ENCODE measurements at places on chromosomes 2 and 18.
A peak's percentile ranks its signal among the peaks of the same experiment; 100 is the strongest.

DNA sequence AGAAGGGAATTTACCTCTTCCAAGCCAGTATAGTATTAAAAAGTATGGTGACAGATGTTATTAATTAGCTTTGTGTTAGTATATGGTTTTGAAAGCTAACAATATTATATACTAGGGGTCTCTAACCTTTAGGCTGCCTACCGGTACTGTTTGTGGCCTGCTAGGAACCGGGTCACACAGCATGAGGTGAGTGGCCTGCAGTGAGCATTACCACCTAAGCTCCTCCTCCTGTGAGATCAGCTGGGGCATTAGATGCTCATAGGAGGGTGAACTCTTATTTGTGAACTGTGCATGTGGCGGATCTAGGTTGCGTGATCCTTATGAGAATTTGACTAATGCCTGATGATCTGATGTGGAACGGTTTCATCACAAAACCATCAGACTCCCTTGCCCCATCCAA is 583.4 kb upstream of the CDH2 start:
- DNase-seq = no peak

- no peak for DNase-seq
Measured at GRCh38 chr2:192513575-192513974, 318.8 kb upstream of the TMEFF2 start.

DNA sequence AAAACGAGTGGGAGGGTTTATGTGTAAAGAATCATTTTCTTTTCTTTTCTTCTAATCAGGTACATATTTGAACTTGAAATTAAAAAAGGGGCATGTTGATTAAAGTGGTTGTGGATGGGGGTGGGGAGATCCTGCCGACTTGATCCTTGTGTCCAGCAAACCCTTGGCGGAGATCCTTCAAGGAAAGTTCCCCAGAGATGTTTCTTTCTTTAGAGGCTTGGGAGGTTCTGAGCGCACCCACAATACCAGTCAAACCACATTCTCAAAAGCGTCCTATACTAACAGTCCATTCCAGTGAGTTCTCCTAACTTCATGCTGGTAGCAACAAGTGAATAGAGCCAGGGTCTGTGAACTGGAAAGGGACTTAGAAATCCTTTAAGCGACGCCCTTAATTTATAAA is 49.2 kb downstream of the MYCN start:
- DNase-seq = no peak

- DNase-seq = no peak
Measured at GRCh38 chr2:44804406-44805265, 136.9 kb upstream of the SIX3 start.

- no peak for DNase-seq
Measured at GRCh38 chr2:102736110-102736409, 25.8 kb upstream of the TMEM182 start.

GRCh38 chr2:202135091-202135874 is 62.2 kb downstream of the KIAA2012 start:
- no peak for DNase-seq

DNA sequence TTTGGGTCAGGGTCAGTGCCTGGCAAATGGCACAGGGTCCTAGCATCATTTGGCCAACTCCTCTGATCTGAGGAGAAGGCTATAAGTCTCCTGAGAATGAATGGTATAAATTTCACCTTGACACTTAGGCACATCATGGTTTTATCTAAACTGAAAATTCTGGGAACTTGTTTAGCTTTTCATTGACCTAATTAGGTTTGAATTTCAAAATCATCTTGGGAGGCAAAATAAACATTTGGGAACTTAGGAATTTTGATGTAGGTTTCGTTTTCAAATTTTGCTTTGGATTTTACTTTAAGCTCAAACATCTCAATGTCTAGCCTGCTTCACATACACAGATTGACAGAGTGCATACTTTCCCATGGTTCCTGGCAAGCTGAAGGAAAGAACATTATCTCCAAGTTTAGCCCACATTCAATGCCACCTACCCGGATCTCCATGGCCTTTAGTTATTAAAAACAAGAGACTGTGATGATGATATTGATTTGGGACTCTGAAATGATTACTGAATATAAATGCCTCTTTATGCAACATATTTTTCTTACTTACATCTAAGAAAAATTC is 44.5 kb downstream of the MYOM1 start:
- no peak for DNase-seq

GRCh38 chr18:27861539-27861938 is 315.4 kb downstream of the CDH2 start:
- DNase-seq = no peak

- no peak for DNase-seq
Measured at GRCh38 chr2:225788571-225789094, 389.1 kb downstream of the NYAP2 start.

GRCh38 chr2:142724186-142724585 is 153.3 kb upstream of the KYNU start:
- DNase-seq = no peak

- DNase-seq = no peak
Measured at GRCh38 chr2:149741646-149742045, 154.1 kb upstream of the MMADHC start.

DNA sequence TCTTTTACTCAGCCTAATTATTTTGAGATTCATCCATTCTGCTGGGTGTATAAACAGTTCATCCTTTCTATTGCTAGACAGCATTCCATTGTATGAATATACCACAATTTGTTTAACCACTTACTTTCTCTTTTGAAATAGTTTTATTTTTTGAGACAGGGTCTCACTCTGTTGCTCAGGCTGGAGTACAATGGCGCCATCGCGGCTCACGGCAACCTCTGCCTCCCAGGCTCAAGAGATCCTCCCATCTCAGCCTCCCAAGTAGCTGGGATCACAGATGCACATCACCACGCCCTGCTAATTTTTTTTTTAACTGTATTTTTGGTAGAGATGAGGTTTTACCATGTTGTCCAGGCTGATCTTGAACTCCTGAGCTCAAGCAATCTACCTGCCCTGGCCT is 54.5 kb downstream of the USP37 start:
- no peak for DNase-seq

DNA sequence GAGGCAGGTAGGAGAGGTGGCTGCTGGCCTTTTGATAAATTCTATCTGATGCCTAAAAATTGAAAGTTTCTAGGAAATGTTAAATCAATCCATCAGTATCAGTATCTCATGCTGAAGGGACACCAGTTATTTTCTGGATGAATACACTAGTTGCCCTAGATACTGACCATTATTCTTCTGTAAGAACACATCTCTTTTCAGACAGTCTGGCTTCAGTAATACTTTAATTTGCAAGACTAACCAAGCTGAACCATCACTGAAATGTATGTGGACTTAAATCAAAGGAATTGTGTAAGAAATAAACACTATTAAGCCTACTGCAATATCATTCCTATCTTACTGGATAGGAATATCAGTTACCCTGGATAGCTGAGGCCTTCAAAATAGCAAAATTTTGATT is 1546.3 kb downstream of the LRP1B start:
- no peak for DNase-seq

- no peak for DNase-seq
Measured at GRCh38 chr2:124320051-124320688, 295.1 kb downstream of the CNTNAP5 start.

GRCh38 chr18:13455471-13455870 is 236.9 kb downstream of the LDLRAD4 start:
- no peak for DNase-seq

DNA sequence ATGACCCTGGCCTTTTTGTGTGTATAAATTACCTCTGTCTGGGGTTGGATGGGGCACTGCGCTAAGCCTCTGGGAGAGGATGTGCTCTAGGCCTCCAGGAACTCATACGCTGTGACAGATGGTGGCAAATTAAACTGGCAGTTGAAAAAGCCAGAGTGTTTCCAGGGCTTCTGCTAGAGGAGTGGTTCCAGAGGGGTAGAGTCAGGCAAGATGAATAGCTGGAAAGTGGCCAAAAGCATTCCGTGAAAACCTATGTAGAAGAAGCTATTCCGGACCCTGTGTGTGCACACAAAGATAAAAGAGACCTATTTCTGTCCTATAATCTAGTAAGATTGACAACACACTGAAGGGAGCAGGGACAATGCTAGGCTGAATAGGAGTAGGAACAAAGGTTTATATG is 84.8 kb downstream of the ACTR3 start:
- DNase-seq = no peak

DNA sequence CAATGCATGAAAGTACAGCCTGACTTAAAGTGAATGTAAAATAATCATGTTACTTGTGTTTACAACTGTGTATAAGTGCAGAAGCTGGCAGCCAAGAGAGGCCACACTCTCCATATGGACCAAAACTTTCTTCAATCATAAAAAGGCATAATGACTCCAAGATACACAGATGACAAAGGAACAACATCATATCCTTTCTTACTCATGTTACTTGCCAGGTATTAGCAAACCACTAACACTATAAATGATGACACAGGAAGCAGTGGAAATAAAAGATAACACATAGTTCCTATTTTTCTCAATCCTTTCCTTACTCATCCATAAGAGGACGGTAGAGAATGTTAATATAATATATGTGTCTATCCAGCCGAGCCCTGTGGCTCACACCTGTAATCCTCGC is 400.0 kb upstream of the CDH2 start:
- DNase-seq = no peak

- DNase-seq = peak; percentile 62
Measured at GRCh38 chr2:55049043-55049820, 1.0 kb downstream of the RTN4 start.

DNA sequence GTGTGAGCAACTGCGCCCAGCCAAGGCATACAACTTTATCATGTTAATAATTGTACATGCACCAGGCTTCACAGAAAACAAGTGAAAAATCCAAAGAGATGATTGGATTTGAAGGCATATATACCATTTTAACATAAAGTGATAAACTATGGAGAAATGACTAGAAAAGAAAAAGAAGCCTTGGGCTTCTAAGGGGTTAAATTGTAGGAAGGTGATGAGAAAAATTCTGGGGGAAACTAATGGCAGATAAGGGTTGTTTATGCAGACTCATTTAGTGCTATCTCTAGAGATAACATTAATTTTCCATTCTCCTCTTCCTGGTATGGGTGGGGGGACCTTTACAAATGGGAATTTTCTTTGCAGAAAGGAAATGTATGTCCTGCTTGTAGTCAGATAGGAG is 154.0 kb downstream of the TMEM17 start:
- no peak for DNase-seq

- no peak for DNase-seq
Measured at GRCh38 chr2:176162911-176163671, 6.0 kb downstream of the HOXD3 start.

DNA sequence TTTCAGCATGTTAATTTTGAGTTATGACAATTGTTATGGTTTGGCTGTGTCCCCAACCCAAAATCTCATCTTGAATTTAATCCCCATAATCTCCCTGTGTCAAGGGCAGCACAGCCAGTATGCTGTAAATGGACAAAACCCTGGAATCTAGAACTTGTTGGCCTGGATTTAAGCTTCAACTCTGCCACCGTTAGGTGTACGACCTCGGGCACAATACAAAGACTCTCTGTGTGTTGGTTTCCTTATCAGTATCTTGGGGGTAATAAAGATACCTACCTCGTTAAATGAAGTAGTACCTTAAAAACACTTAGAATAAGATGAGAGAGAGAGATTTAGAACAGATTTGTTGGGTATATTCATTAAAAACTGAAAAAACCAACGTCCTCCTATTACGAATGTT is 106.5 kb downstream of the CDH19 start:
- DNase-seq = no peak

DNA sequence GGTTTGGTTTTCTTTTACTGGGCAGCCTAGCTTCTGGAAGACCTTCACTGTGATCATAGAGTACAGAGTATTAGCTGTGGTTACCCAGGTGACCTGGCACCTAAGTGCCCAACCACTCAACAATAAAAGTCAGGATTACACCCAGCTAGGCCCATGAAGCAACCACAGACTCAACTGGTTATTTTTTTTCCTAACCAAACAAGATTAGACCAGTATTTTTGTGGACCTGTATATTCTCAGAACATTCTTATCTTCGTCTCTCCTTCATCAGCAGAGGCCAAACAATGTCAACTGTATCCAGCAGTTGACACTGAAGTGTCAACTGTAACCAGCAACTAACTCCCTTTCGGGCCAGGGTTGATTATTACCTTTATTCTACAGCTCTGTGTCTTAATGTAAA is 289.2 kb upstream of the SLC39A10 start:
- no peak for DNase-seq

All from activated T-cell treated with anti-CD3 and anti-CD28 coated beads for 48 hours (primary cell).